ENCODE measurements at places on chromosomes 11 and 22. TPM values are rescaled to one million over a fixed set of nuclear protein-coding genes. Genes with fewer than 3 reads are reported as not detected.

The PNPLA5 gene
- polyA plus RNA-seq = 0.12 TPM

The TRIM51 gene
- polyA plus RNA-seq = not detected

The CTSW gene
- 0.80 TPM for polyA plus RNA-seq

The NLRP14 gene
- polyA plus RNA-seq = 0.75 TPM

The DCHS1 gene
- 33.1 TPM for polyA plus RNA-seq

The KRTAP5-7 gene
- polyA plus RNA-seq = 0.09 TPM

The CCDC88B gene
- 2.1 TPM for polyA plus RNA-seq

The PRSS23 gene
- 112 TPM for polyA plus RNA-seq

The PVALB gene
- 9.9 TPM for polyA plus RNA-seq

The TMEM151A gene
- polyA plus RNA-seq = 0.05 TPM

The MMP8 gene
- not detected for polyA plus RNA-seq

The SLC6A5 gene
- 0.14 TPM for polyA plus RNA-seq

The SNX32 gene
- polyA plus RNA-seq = 1.4 TPM

The OR6T1 gene
- not detected for polyA plus RNA-seq

DNA sequence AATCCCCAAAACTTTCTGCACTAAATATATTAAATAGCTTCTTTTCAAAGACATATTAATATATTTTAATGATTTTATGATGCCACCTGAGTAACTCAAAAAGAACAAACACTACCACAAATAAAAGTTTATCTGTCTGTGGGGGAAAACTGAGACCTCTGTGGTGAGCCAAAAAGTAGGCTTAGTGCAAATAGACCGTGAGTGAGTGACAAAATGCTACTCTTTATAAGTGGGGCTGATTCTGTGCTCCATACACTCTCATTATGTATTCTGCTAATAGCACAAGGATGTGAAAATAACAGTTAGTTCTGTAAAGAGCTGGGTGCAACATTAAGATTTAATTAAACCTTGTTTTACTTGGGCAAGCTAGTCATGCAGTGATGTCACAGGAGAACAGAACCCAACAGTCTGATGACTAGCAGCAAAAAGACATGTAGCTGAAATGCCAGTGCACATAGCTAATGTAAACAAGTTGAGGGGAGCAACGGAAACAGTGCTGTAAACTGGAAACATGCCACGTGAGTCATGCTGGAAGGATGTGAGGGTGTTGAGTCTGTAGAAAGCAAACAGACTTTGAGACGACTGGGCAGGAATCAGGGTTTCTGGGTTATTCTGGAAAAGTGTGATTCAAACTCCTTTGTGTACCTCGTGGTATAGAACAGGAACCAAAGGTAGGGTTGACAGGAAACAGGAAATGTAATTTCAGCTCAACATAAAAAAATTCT, 1130.4 kb downstream of the LRRC4C start:
- DNase-seq = peak; percentile 25

- no peak for DNase-seq
These were observed 9.9 kb downstream of the IL10RA start for GRCh38 chr11:117996058-117996457.

DNA sequence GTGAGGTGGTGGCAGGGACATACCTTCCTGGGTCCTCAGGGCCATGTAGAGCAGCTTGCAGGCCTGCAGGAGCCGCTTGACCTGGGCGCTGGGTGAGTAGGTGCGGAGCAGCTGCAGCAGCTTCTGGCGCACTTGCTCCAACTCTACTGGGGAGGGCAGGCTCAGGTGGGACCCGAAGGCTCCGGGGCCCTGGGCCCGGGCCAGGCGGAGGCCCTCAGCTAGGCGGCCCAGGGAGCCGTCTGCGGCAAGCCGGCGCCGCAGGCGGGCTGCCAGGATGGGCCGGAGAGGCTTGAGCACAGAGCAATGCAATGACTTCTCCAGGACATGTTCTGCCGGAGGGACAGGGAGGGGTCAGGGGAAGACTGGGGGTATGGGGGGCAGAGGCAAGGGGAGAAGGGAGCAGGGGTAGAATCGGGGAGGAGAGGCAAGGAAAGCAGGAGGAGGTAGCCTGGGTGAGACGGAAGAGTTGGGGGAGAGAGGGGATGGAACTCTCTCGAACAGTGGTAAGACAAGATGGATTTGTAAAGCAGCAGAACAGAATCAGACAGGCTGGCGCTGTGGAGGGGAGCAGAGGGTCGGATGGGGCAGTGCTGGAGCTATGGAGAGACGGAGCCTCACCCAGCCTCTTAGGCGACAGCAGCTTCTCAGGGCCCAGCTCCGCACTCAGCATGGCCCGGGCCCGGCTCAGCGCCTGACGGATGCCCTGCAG, 2.2 kb downstream of the RIN1 start:
- DNase-seq = no peak

- no peak for DNase-seq
These were observed 673 bp upstream of the SHANK2 start for GRCh38 chr11:71252770-71253730.

DNA sequence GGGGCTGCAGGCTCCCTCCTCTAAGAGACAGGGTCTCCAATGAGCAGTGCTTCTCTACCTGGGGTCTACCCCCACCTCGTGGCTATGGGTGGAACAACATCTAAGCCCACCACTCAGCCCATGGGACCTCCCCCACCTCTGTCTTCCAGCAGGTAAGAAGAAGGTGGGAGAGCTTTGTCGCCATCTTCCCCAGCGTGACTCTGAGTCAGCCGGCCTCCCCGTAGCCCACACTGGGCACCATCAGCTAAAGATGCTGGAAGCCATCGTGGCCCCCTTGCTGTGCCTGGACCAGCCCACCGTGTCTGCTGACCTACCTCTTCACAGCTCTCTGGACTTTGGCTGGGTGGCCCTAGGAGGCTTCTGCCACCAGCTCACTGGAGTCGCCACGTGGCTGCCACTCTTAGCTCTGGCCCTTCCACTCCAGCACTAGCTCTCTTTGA, 944 bp downstream of the C11orf86 start:
- DNase-seq = no peak

GRCh38 chr22:22892096-22893052, 4.8 kb downstream of the IGLL5 start:
- DNase-seq = no peak

DNA sequence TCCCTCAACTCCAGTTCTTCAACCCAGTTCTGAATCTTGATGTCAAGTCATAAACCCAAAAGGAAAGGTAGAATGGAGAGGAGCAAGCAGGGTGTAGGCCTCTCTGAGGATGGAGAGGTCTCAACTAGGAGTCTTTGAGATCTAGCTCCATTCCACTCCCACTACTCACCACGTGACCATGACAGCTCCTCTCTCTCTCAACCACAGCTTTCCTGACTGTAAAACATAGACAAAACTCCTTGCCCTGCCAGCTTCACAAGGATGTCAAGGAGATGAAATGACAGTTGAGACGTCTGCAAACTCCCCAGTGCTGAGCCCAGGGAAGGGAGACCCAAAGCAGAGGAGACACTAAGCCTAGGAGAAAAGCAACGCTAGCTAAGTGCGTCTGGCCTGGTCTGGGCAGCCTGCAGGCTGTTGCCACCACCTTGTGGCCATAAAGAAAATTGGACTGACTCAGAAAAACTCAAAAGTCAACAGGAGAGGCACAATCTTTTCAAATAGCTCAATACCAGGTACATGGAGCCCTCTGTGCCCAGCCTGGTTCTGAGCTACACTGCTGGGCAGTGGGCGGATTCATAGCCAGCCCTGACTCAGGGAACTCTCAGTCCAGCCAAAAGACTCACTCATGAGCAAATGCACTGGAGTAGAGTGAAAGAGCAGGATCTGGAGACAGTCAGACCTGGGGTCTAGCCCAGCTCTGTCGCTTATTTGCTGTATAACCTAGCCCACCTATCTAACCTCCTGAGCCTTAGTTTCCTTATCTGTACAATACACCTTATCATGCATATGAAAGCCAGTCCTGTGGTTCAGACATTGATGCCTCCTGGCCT, 3.4 kb downstream of the CLPB start:
- no peak for DNase-seq

- DNase-seq = no peak
These were observed 22.5 kb downstream of the GAS2 start for GRCh38 chr11:22688914-22689313.

- no peak for DNase-seq
These were observed 110.9 kb upstream of the GRK3 start for GRCh38 chr22:25453557-25453956.

GRCh38 chr11:76806608-76807205, 23.6 kb downstream of the TSKU start:
- no peak for DNase-seq

DNA sequence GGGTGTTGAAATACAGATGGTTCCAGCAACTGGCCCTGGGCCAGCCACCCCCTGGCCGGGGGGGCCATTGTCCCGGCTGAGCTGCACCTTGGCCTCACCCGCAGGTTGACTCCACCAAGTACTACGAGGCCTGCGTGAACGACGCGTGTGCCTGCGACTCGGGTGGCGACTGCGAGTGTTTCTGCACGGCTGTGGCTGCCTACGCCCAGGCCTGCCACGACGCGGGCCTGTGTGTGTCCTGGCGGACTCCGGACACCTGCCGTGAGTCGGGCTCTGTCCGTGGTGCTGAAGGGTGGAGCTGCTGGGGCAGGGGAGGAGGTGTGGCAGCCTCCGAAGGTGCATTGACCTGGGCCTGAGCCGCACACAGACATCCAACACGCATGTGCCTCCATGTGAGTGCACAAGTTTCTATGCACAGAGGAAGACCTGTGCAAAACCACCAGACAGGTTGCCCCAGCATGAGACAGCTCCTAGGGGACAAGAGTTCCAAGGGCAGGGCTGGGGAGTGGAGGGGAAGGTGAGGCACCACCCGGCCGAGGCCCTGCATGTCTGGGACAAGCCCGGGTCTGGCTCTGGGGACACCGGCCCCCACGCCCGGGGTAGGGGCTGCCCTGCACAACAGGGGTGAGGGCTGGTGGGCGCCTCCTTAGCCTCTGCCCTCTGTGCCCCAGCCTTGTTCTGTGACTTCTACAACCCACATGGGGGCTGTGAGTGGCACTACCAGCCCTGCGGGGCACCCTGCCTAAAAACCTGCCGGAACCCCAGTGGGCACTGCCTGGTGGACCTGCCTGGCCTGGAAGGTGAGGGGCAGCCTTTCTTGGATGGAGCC, 16.1 kb downstream of the MUC5B start:
- no peak for DNase-seq

- no peak for DNase-seq
These were observed 1041.0 kb downstream of the BRD1 start for GRCh38 chr22:48786679-48786996.

DNA sequence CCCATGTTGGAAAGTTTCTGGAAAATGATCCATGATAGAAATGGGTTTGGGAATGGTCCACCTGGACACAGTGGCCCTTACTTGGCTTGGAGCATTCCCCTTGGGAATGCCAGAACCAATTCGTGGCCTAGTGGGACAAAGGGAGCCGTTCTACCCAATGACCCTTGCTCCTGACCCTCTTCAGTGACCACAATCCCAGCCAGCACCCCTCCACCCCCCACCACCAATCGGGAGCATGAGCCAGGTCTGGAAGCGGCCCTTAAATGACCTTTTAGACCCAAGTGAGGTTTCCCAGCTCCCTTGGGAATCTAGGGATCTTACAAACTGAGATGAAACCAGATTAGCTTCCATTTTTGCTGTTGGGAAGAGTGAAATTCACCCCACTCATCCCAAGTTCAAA, 51.3 kb upstream of the CDON start:
- no peak for DNase-seq

GRCh38 chr11:93843906-93844305, 6.5 kb downstream of the VSTM5 start:
- DNase-seq = no peak

DNA sequence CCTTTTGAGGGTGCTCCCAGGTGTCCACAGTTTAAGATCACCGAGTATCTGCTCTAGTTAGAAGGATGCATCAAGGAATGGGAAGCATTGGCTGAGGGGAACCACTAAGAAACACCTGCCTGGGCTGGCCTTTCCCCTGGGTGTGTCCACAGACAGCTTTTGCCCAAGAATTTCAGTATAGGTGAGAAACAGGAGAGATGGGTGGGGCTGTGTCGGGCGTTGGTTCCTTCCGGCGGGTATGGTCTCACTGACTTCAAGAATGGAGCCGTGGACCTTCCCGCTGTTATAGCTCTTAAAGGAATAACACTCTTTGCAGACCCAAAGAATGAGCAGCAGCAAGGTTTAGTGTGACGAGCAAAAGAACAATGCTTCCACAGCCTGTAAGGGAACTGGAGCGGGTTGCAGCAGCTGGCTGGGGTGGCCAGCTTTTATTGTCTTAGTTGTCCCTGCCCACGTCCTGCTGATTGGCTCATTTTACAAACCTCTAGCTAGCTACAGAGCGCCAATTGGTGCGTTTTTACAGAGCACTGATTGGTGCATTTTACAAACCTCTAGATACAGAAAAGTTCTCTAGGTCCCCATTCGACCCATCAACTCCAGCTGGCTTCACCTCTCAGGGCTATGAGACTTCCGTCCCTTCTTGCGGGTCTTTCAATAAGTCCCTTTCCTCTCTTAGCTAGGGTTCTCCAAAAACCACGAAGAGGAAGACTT, 2.4 kb downstream of the FADS1 start:
- no peak for DNase-seq

GRCh38 chr11:107696140-107696539, 15.7 kb downstream of the SLN start:
- no peak for DNase-seq

DNA sequence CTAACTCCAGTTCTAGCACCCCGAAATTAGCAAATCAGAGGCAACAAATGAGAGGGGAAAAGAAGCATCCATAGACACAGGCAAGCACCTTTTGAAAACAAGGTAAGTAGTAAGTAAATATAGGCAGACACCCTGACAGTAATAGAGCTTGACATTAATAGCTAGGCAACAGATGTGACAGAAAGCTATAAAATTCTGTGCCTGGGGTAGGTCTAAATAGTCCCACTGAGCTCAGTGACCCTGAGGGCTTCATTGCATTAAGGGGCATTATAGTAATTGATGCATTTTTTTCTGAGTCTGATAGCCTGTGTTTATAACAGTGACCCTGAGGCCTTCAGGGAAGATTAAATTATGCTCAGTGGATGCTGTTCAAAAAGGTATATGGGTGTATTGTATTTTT, 197.1 kb downstream of the HIPK3 start:
- DNase-seq = no peak

- DNase-seq = no peak
These were observed 11.7 kb upstream of the ASPHD2 start for GRCh38 chr22:26417406-26417805.

GRCh38 chr11:85749287-85749834, 61.6 kb downstream of the SYTL2 start:
- no peak for DNase-seq

DNA sequence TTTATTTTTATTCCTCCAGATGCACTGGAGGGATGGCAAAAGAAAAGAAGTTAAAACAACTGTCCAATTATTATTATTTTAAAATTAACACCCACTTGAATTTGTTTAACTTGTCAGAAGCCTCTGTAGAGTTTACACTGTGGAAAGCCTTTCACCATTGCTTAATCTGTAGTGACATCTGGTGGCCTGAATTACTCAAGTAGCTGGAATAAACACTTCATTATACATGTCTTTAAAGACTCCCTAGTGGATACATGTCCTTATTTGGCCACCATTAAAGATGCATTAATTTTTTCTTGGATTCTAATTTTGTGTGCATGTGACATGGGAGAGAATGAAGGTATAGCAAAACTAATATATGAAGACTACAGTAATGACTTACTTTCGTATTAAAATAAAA, 1496.5 kb downstream of the FAM181B start:
- DNase-seq = peak; percentile 58
